ENCODE measurements at places on chromosomes 13 and 19.

DNA sequence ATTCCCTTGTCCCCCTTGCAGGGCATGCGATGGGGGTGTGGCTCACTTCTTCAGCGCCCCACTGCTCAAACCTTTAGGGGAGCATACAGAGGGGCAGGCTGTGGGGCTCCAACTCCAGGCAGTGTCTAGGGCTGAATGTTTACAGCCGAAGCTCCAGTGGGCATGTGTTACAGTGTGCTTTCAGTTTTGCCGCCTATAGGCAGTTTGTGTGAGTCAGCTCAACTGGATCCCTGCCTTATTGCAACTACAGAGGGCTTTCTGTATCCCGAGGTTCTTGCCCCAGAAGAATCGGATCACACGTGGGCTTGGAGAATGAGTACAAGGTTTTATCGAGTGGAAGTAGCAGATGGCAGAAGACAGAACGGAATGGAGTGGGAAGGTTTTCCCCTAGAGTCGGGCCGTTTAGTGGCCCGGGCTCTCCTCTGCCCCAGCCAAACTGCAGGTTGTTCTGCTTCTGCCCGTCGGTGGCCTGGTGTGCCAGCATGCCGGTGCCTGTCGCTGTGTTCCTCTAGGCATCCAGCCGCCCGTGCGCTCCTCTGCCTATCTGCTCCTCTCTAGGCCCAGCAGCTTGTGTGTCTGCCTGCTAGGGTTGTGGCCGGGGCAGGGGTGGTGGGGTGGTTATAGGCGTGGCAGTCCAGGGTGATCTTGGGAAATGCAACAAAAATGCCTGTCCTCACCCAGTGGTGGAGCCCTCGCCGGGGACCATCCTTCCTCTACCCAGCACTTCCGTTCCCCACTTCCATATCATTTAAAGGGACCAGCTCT is 435.9 kb upstream of the SGCG start:
- DNase-seq, result no peak

DNA sequence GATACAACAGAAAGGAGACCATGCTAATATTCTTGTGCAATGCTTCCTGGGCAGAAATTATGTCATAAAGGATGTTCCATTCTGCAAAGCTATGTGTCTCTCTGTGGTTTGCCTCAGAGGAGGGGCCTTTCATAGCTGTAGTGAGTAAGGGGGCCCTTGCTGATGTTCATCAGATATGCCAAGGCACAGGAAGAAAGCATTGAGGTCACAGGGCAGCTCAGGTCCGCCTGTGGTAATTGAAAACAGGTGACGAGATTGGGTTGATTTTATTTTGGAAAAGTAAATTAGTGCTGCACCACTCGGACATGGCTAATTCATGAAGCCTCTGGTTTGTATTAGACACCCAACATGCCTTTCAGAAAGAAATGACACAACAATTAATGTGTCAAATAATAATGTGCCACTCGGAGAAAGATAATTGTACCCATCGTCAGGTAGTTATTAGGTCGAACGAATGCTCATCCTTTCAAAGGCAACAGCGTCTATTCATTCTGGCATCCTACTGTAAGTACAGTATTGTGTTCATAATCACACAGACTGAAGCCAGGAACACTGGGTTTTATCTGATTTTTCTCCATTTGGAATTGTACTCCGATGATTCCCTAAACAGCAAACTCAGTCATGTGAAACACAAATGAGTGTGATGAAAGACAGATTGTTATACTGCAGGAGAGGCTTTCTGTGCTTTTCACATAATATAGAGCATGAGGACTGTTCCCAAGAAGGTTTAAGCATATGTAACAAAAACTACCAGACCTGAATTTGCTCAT is 421.6 kb upstream of the KLF12 start:
- no peak for DNase-seq

DNA sequence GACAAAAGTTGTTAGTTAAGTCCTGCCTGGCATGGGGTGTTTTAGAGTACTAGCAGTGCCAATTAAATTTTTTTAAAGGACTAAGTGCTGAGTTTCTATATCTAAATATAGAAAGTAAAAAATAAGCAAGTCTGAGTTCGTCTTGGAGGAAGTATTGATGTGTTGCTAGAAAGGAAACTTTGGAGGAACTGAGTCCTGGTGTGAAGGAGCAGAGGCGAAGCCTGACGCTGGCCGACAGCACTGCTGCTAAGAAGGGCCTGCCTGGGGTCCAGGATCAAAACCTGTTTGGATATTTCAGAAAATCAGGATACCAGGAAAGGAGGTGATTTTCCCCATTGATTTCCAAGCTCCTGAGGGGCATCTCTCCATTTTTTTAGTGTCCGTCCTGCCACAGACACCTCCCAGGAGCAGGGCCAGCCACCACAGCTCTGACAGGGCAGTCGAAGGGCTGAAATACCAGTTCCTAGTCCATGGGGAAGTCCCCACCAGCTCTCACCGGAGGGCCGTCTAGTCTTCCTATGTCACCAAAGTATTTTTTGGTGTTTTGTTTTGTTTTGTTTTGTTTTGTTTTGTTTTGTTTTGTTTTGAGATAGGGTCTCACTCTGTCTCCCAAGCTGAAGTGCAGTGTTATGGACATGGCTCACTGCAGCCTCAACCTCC is 38.2 kb upstream of the NPAS1 start:
- no peak for DNase-seq

- DNase-seq, result no peak
These were observed 6.6 kb downstream of the C13orf46 start for GRCh38 chr13:113967206-113967720.

GRCh38 chr13:24663586-24663985 is 16.6 kb upstream of the ATP12A start:
- DNase-seq, result no peak

DNA sequence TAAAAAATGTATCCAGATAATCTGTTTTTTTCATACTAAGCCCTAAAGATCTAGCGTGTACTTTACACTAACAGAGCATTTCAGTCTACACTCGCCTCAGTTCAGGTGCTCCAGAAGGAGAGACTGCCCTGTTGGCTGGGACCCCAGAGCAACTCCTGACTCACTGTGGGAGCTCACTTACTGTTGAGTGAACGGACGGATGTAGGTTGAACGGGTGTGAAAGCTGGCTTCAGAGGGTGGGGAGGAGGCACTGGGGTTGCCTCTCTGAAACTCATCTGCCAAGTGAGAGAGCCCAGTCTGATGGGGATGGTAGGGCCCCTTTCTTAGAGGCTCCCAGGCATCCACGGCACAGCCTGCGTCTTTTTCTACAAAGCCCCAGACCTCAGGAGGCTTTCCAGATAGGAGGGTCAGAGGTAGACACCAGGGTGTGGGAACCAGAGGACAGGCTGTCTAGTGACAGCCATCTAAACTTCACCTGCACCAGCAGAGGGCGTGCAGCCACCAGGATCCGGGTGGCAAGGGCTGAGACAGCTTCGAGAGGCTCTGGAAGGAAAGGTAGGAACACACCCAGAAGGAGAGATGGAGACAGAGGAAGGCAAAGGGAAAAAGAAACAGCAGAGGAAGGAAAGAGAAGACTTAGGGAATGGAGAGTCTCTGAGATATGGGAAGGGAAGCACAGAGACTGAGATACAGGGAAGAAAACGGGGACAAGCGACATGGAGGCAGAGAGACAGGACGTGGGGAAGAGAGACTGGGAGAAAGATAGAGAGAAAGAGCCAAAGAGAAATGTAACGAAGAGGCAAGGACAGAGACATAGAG is 3.7 kb downstream of the KASH5 start:
- DNase-seq, result peak; percentile 84

DNA sequence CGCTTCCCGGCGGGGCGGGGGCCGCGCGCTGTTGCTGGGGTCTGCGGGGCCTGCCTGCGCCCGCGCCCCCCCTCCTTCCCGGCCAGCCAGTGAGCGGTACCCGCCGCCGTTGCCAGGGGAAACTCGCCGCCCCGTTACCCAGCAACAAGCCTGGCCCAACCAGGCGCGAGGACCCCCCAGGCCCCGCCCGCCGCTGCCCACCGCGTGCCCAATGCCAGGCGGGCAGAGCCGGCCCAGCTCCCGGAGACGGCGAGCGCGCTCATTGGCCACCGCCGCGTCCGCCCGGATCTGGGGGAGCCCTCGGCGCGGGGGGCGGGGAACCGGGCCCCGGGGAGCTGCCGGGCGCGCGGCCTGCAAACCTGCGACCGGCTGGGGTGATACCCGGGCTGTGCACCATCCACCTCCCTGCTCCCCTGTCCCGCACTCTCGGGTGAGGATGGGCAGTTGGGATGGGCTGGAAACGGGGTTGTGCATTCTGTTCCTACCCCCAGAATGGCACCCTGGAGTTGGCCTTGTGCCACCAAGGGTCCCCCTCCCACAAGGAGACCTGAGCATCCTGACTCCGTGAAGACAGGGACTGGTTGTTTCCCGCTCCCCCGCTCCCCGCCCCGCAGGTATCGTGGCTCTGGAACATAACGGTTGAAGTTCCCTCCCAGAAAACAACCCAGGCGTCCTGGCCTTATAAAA is 8.8 kb upstream of the BBC3 start:
- DNase-seq, result peak; percentile 82

- DNase-seq, result no peak
These were observed 167.8 kb downstream of the DLEU7 start for GRCh38 chr13:50675651-50676050.

DNA sequence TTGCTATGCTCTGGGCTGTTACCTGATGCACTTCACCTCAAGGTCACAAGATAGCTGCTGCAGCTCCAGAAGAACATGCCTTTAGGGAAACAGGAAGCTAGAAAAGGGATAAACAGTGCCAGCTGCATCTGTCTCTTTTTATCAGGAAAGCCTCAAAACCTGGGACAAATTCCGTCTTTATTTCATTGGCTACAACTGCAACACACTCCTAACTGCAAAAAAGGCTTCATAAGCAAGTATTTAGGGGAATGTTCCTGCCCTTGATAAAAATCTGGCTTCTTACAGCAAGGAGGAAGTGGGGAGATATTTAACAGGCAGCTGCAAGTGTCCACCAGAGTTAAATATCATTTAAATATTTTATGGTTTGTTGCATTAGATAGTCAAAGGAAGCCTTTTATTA is 34.2 kb upstream of the SERTM1 start:
- DNase-seq, result no peak

DNA sequence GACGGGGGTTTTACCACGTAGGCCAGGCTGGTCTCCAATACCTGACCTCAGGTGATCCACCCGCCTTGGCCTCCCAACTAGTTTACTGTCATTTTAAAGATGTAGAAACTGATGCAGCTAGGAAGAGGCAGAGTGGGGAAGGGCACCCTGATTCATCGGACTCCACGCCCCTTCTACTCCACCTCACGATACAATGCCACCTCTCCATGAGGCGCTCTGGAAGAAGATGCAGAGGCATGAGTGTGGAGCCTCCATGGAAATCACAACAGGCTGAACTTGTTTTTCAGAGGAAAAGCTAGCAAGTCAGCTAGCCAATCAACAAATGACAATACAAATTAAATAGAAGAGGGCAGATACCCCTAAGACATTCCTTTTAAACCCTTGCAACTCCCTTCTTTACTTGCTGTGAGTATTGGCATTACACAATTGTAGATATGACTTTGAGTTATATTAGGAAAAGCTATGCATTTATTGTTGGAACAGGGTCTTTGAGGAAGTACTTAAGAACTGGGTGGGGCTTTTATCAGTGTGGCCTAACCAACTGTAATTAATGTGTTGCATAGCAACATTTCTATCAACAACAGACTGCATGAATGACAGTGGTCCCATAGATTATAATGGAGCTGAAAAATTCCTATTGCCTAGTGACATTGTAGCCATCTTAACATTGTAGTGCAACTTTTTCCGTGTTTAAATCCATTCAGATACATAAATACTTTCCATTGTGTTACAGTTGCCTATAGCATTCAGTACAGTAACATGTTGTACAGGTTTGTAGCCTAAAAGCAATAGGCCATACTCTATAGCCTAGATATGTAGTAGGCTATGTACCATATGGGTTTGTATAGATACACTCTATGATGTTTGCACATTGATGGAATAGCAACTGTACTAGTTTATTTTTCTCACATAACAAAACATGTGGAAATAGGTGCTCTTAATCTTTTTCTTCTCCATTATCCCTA is 17.6 kb downstream of the WDFY2 start:
- DNase-seq, result no peak

DNA sequence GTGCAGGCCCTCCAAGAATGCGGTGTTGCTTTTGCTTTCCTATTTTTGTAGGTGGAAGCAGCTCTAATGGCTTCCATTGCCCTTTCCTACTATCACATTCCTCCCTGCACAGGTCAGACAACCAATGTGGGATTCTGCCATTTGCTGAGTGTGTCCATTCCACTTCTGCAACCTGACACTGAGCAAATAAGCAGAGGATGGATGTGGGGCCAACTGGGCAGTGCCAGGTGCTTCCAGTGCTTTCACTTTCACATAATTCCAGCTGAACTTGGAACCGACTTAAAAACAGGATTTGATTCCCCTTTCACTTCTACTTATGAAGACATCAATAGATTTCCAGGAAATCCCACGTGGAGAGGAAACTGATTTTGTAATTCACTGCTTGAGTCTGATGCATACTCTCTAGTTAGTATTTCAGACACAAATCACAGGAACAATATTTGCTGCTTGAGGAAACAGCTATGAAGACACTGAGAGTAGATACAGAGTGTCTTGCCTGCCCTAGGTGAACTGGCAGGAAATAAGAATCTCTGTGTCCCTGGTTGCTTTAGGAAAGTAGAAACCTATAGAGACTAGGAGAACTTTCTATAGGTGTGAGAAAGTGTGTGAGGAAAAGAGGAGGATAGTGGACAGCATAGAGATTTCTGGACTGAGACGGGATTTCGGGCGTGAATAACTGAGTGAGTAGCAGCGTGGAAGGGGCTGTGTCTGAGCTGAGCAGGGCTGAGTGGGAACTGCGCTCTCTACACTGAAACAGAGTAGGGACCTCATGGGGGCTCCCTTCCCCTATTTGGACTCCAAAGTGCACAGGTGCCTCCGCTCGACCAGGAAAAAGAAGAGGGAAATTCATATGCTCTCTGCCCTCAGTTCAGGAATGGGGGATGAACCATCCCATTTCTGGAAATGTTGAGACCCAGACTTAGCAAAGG is 22.5 kb downstream of the LGALS16 start:
- no peak for DNase-seq

DNA sequence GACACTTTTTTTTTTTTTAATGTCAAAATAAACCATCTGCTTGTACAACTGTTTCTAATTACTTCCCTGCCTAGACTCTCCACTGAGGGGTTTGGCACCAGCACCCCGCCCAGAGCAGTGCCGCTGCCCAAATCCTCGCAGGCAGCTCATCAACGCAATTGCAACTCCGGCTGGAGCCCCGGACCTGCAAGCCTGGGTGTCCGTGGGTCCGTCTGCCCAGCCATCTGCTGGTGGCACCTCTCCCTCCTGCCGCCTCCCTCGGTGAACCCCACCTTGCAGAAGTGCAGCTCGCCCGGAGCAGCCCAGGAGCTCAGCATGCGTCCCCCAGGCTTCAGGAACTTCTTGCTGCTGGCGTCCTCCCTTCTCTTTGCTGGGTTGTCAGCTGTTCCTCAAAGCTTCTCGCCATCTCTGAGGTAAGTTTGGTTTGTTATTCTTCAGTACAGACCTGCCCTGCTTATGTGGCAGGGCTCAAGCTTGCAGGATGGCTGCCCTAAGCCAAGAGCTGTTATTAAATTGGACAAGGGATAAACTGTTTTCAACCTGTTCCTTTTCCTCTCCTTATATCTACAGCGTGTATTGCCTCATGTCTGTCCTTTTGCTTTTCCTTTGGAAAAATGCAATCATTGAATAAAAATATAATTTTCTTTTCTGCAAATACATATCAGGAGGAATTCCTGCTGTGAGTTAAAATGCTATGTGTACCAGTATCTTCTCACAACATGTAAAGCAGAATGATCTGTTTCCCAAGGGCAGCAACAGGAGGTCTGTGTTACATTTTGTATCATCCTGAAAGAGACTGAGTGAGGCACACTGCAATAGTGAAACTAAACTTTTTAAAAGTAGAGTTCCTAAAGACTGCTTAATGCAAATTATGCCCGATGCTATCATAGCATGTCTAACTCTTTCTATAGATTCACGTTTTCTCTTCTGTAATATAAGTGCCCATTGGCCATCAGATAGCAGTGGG is at the start of gene ITGBL1:
Gene ITGBL1, plus strand, starts transcription at position 157 of the 967 bp plus-strand sequence. Its CDS starts 159 bp downstream, at position 316.
- DNase-seq, result no peak

GRCh38 chr19:50435221-50435620 is 2.5 kb downstream of the MYBPC2 start:
- DNase-seq, result no peak

All from CD4-positive, alpha-beta T cell treated with Interleukin-1 beta for 1 hour (primary cell).